ENCODE measurements at places on chromosomes 4 and X.

- DNase-seq: no peak
Observed at GRCh38 chrX:17817251-17817650, 43.8 kb downstream of the RAI2 start.

DNA sequence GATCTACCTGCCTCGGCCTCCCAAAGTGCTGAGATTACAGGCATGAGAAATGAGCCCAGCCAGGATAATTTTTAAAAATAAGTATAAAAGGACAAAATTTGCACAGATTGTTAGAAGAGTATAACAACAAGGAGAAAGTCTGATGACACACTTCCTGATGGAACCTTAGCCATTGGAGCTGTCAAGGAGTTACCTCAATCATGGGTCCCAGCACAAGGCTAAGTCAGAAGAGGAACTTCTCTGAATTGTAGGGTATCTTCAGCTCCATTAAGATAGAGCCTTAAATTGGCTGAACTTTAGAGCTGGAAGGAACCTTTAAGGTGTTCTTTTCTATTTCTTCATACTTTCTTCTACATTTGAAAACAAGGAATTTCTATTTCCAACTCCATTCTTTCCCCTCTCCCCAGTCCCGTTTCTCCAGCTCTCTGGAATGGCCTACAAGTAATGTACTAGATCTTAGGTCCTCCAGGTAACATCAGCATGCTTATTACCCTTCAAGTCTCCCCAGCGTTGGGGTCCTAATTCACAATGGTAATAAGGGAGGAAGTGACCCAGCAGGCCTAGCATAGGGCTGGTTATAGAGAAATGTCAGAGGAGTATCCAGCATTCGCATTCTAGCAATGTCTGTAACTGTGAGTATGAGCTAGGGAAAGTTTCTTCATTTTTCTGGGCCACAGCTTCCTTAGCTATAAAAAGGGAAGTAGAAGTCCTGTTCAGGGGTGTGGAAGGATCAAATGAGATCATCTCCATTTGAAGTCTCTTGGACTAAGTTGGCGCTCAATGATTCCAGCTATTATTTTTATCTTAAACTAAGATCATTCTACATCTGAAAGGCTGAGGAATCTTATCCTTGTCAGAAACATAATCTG, 18.5 kb upstream of the RBPJ start:
- no peak for DNase-seq

DNA sequence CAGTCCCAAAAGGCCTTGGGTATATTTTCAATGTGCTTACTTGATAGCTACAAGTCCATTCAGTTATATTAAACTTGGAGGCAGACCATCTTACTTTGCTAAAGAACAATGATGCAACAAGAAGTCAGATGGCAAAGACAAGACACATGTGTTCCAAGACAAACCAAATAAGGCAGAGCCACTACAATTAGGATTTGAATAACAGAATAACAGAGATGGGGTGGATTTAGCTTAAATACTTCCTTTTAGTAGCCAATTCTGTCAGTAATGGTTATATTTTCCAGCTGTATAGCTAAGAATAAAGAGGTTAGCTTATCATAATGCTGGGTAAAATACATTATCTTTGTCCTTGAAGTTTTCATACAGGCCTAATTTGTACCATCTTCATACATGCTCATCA, 37.7 kb upstream of the FRAS1 start:
- no peak for DNase-seq

DNA sequence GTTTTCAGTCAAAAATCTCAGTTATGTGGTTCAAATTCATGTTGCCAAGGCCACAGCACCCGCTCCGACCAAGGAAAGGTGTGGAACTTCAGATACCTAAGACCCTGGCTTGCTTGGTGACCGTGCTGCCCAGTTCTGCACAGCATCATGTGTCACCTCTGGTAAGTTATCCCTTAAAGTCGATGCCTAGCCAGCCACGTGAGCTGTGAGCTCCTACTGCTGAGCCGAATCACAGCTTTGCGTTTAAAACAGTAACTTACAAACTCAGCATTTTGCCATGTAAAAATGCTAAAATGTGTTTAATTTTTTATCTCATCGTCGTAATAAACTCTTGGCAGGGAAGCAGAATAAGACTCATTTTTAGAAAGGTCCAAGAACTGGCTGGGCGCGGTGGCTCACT, 5.3 kb downstream of the TMEM271 start:
- no peak for DNase-seq
